ENCODE measurements at places on chromosomes 2 and 18.

DNA sequence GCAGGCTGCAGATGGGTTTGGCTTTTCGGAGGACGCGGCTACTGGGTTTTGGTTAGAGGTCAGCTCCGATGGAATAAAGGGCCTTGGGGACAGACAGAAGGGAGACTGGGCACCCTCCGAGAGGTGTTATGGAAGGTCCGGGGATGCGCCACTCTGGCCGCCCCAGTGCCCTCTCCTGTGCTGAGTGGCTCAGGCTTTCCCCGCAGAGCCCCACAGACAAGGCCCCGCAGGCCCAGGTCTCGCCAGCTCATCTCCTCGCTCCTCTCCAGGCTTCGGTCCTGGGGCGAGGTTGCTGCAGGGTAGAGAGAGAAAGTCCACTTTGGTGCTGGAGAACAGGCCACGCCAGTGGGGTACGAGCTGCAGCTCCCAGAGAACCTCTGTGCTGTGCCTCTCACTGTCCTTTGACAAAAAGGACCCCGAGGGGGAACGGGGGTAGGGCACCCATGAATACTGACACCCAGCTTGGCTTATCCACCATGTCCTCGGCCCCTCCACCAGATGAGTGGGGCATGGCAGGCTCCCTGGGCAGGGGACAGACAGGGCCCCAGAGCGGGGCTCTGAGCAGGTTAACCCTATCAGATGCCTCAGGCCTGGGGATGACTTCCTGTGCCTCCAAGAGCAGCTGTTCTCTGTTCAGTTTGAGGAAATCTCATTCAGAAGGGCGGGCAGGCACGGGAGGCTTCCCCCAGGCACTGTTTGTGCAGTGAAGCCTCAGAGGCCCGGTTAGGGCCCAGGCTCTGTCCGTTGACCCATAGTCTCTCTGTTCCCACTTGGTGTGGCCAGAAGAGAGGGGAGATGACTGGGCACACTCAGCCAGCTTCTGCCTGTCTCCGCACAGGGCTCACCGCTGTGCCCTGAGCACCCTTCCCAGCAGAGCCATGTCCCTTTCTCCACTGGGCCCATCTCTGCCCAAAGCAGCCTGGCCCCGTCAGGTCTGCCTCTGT, 15.7 kb upstream of the CNNM3 start:
- no peak for DNase-seq

- no peak for DNase-seq
Observed at GRCh38 chr2:3454802-3455201, 64.5 kb downstream of the ADI1 start.

DNA sequence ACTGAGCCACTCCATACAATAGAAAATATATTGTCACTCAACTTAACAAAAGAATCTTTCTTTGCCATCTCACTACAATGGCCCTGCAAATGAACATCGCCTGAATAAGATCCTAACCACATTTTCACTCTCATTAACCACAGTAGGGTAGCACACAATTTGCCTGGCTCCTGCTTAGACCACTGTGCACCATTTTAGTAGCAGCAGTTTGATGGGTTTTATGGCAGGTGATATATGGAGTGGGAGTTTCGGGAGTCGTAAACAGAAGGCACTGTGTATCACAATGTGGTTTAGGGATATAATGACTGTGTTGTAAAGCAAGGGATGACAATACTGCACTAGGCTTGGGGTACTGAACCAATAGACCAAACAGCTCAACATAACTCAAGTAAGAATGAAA, 617.4 kb downstream of the BCL11A start:
- DNase-seq = no peak

- no peak for DNase-seq
Observed at GRCh38 chr18:35680139-35680551, 98.6 kb downstream of the GALNT1 start.

DNA sequence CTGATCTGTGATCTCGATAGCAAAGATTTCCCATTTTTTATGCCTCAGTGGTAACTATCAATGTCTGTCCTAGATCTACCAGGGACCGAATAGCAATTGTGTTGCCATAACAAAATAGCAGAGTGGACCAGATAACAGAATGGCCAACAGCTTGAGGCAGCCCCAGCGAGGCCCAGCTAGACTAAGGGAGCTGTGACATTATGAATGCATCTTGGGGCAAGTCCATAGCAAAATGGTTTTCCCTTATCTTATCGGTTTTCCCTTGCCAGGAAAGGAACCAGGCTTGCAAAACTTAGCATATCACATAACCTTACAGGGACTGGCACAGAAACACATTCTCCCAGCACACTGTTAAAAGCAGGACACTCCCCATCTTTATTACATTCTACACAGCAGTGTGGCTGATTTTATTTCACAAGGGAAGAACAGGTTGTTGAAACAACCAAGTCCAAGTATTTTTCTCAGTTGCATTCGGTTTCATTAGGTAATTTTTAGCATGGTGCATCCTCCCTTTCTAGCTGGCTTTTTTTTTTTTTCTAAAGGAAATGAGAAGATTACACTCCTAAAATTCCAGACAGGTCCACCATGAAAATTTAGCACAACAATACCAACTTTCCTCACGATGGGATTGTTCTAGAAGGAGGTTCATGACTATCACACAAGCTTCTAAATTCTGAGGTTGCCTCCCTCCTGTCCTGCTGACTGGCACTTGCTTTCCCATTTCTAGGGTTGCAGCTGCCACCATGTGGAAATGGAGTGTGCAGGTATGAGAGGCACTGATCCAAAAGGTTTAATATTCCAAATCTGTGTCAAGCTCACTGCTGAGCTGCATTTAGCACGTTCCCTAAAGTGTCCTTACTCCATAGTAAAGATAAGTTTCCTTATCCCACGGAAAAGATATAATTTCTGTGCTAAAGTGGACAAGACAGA, 97.0 kb upstream of the SLC35G4 start:
- DNase-seq = no peak

- DNase-seq = no peak
Observed at GRCh38 chr18:62258616-62259015, 66.5 kb upstream of the TNFRSF11A start.

- DNase-seq = no peak
Observed at GRCh38 chr2:200673191-200673590, 87.4 kb downstream of the AOX1 start.

DNA sequence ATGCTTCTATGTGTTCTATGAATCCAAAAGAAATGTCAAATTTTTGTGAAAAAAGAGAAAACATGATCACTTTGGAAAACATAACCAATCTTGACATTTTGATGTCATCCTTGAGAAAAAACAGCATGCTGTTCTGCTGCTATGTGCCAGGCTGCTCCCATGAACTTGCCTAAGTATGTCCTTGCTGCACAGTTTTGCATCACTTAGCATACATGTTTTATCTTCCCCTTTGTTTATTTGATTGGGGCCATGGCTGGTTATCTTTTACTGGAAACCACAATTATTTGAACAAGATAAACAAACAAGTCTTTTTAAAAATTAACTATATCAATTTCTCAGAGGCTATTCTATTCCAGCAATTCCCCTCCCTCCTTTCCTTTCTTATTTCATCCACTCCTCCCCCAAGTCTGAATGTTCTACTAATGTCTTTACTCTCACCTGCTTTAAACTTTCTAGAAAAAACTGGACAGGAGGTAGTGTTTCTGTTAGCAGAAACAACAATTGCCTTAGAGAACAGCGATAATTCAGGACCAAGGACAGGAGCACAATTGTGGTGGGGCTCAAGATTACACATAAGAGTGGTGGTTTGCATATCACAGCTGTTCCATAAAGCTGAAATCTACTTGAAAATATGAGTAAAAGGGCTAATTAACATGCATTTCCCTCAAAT, 6.7 kb downstream of the AOX1 start:
- no peak for DNase-seq

- DNase-seq = no peak
Observed at GRCh38 chr2:128395640-128396499, 77.2 kb upstream of the HS6ST1 start.

DNA sequence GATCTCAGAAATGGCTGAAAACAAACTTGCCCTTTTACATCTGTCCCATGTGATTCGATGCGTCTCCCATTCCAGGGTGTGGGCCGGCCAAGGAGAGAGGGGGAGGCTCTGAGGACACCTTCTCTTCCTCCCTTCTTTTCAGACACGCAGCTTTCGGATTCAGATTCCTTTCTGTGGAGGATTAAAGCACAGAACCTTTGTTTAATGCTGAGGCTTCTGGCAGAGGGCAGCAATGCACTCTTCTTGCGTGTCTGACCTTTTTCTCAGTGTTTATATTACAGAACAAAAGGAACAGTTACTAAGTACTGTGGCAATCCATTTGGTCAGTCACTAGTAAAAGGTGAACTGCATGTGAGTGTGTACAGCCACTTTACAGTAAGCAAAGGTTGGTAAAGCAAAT, 268.9 kb upstream of the CCDC68 start:
- DNase-seq = no peak

- peak; percentile 45 for DNase-seq
Observed at GRCh38 chr2:177724398-177725287, 332.1 kb downstream of the AGPS start.

DNA sequence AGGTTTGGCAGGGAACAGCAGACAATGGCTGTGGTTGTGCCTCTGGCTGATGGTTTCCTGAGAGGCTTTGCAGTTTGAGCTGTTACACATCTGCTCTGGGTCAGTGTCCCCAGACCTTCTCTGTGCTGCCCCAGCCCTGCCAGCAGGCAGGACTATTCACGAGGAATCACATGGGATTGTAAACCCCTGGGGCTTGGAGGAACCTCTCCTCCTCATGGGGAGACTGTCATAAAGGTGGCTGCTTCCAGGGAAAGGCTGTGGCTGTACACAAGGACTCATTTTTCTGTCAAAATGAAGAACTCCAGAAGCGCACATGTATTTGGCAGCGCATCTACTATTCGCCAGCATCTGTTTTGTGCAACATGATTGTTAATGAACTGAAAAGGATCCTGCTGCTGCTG, 142.6 kb upstream of the CYP1B1 start:
- DNase-seq = no peak

DNA sequence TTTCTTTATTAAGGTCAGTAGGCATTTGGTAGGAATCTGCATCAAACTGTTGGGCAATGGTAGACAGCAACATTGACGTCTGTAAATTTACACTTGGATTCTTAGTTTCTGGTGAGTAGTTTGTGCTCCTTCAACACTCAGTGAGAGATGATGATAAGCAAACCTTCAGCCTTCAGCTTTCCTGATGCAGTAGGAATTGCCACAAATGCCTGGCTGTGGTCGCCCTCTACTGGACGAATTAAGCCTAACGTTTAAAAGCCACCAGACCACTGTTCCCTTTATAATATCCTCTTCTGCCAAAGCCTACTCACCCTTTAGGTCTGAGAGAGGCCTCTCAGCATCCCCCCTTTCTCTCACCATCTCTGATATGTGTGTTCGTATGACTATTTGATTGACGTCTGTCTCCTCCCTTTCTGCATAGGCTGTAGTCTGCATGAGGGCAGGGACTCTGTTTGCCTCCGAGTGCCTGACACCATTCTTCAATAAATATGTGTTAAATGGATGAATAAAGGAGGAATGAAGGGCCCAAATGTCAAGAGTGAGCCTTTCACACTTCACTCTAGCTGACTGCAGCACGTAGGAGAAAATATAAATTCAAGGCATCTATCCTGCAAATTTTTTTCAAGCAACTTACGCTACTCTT, 47.0 kb upstream of the PLEKHM3 start:
- DNase-seq = peak; percentile 66

GRCh38 chr18:79411614-79412526, 16.1 kb downstream of the NFATC1 start:
- no peak for DNase-seq

- no peak for DNase-seq
Observed at GRCh38 chr2:102736110-102736409, 25.8 kb upstream of the TMEM182 start.

DNA sequence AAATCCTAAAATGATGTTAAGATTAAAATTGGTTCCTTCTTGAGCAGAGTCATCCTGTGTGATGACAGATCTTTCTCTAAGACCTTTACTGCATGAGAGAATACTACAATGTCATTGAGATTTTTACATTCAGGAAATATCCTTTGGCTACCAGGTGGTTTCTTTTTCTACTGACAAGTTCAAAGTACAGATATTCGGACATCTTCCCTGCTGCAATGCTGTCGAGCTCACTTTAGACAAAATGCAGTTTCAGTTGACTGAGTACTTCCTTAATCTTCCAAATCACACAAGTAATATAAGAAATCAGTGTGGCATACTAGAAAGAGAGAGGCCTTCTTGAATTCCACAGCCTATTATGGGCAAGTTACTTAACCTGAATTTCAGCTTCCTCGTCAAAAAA, 207.9 kb upstream of the ACVR2A start:
- DNase-seq = no peak

- DNase-seq = no peak
Observed at GRCh38 chr2:67322353-67323001, 74.7 kb upstream of the ETAA1 start.

DNA sequence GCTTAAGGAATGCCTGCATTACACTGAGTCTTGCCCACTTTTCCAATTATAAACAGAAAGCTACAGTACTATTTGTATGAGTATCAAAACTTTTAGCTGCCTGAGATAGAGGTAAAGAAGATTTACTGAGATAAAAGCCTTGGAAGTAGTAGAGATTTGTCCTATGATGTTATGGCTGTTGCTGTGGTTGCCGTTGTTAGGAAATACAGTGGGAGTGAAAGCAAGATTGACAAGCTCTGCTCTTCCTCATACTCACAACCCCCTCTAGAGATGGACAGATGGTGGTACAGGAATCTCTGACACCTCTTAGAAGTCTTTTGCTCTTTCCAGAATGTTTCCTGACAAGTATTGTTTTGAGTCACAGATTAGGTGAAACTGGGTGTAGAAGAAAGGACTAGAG, 242.5 kb downstream of the RPIA start:
- DNase-seq = no peak

DNA sequence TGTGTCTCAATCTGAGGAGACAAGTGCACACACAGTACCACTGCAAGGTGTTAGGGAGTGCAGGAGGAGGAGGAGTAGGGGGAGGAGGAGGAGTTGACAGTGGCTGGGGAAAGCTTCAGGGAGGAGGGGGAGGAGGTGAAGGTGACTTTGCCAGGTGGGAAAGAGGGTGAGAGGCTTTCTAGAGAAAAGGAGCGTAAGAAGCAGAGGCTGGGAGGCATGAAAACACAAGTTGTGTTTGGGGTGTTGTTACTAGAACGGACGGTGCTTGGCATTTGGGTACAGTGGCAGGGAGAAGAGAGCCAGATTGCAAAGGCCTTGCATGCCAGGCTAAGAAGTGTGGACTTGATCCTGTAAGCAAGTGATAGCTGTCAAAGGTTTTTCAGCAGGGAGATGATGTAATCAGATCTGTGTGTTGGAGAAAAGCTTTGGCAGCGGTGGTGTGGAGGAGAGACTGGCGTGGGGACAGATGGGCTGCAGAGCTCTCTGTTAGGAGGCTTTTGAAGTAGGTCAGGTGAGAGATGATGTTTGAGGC, 16.2 kb downstream of the TANC1 start:
- DNase-seq = no peak

DNA sequence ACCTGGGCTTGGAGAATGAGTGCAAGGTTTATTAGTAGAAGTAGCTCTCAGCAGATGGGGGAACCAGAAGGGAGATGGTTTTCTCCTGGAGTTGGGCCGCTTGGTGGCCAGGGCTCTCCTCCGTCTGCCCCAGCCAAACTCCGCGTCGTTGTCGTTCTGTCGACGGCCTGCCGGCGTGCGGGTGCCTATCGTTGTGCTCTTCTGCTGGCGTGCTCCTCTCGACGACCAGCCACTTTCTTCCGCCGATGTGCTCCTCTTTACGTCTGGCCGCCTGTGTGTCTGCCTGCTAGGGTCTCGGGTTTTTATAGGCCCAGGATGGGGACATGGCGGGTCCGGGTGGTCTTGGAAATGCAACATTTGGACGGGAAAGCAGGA, 119.1 kb downstream of the BMPR2 start:
- DNase-seq = no peak

- DNase-seq = peak; percentile 26
Observed at GRCh38 chr18:48408727-48409590, at the start of gene ZBTB7C. ZBTB7C (minus strand) TSS chr18:48409383.
